Activated naive CD8-positive, alpha-beta T cell treated with anti-CD3 and anti-CD28 coated beads, Interleukin-2, amount 50 U/mL, for 24 hours (primary cell): ENCODE measurements at places on chromosomes 5 and 9.

- peaks cover 49% of the 10 kb centered on the region for H3K27me3 ChIP-seq
- H3K27ac ChIP-seq, result no peak overlapping the region
- no peak overlapping the region for H3K4me3 ChIP-seq
- H3K36me3 ChIP-seq, result no peaks in the 10 kb centered on the region
- H3K4me1 ChIP-seq, result no peaks in the 10 kb centered on the region
Observed at GRCh38 chr9:98709968-98710965, 1.5 kb upstream of the GABBR2 start.

GRCh38 chr5:14292766-14293658 is 149.9 kb downstream of the TRIO start:
- no peak overlapping the region for H3K27ac ChIP-seq
- H3K4me1 ChIP-seq, result no peaks in the 10 kb centered on the region
- no peaks in the 10 kb centered on the region for H3K27me3 ChIP-seq
- no peak for DNase-seq
- H3K36me3 ChIP-seq, result no peaks in the 10 kb centered on the region

- H3K36me3 ChIP-seq, result no peaks in the 10 kb centered on the region
- H3K4me1 ChIP-seq, result no peaks in the 10 kb centered on the region
- no peak overlapping the region for H3K27ac ChIP-seq
- H3K4me3 ChIP-seq, result no peak overlapping the region
- no peak for DNase-seq
Observed at GRCh38 chr5:120073722-120074121, 390.4 kb upstream of the PRR16 start.

DNA sequence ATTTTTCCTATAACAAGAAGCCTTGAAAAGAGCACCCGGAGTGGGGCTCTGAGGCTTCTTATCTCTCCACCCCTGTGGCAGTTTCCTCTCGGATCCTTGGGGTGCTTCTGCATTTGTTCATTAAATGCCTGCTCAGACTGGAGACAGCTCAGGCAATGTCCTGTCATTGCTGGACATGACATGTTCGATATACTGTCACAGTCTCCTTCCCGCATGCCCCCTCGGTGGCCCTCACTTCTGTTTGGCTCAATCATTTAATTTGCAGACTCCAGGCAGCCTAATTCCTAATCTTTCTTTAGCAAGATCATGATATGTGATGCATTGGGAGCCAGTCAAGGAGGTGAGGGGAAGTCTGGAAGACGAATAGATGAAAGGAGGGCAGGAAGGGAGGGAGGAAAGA is 37.5 kb upstream of the CPEB4 start:
- no peak for DNase-seq
- peaks cover 13% of the 10 kb centered on the region for H3K27me3 ChIP-seq
- H3K4me1 ChIP-seq, result peaks cover 13% of the 10 kb centered on the region
- no peak overlapping the region for H3K4me3 ChIP-seq
- no peaks in the 10 kb centered on the region for H3K36me3 ChIP-seq
- H3K27ac ChIP-seq, result no peak overlapping the region

- H3K27ac ChIP-seq, result no peak overlapping the region
- no peak for DNase-seq
- no peak overlapping the region for H3K4me3 ChIP-seq
- no peaks in the 10 kb centered on the region for H3K36me3 ChIP-seq
- H3K4me1 ChIP-seq, result peaks cover 6% of the 10 kb centered on the region
- H3K27me3 ChIP-seq, result peaks cover 73% of the 10 kb centered on the region
Observed at GRCh38 chr5:141883892-141884318, 5.7 kb upstream of the PCDH1 start.

DNA sequence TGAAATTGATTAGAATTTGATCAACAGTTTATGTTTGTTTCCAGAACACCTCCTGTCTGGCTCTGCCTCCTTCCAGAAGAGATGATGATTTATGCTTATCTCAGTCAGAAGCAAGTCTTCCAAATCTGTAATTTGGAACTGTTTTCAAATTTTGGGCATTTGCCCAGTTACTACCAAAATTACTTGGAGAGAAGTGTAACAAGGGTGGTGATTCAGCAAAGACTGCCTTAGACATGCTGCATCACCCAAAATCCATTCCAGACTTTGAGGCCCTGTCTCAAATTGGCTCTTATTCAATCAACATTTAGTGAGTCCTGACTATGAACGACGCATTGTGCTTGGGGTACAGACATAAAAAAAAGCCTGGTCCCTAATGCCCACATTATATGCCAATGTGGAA is 89.4 kb downstream of the SH3TC2 start:
- H3K4me1 ChIP-seq, result no peaks in the 10 kb centered on the region
- peaks cover 8% of the 10 kb centered on the region for H3K27me3 ChIP-seq
- H3K36me3 ChIP-seq, result no peaks in the 10 kb centered on the region
- H3K27ac ChIP-seq, result no peak overlapping the region

- DNase-seq, result no peak
- no peaks in the 10 kb centered on the region for H3K4me1 ChIP-seq
- H3K27me3 ChIP-seq, result no peaks in the 10 kb centered on the region
- no peak overlapping the region for H3K27ac ChIP-seq
- H3K36me3 ChIP-seq, result no peaks in the 10 kb centered on the region
Observed at GRCh38 chr5:145906401-145906800, 30.0 kb upstream of the SH3RF2 start.

DNA sequence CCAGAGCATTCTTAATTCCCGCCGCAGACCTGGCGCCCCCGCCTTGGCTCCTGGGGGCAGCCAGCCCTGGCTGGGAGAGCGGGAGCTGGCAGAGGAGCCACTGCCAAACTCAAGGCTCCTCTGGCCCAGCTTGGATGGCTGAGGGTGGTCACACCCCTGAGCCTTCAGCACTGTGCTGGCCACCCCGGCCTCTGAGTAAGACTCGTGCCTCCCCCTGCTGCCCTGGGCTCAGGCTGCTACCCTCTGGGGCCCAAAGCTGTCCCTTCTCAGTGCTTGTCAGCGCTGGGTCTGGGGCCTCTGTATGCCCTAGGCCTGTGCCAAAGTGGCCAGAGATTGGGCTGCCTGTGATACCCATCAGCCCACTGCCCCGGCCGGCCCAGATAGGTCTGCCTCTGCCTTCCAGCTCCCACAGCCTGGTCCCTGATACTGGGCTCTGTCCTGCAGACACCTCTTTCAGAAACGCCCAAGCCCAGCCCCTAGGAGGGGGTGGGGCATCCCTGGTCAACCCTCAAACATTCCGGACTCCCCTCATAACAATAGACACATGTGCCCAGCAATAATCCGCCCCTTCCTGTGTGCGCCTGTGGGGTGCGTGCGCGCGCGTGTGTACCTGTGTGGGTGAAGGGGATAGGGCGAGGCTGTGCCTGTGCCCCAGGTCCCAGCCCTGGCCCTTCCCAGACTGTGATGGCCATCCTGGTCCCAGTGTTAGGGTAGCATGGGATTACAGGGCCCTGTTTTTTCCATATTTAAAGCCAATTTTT is 4.4 kb upstream of the PRR7 start:
- H3K4me1 ChIP-seq, result peaks cover 65% of the 10 kb centered on the region
- H3K27me3 ChIP-seq, result no peaks in the 10 kb centered on the region
- H3K27ac ChIP-seq, result peak overlapping the region; percentile 69
- peaks cover 29% of the 10 kb centered on the region for H3K36me3 ChIP-seq
- H3K4me3 ChIP-seq, result no peak overlapping the region

GRCh38 chr9:5305741-5306140 is 1.2 kb upstream of the RLN2 start:
- DNase-seq, result no peak
- no peak overlapping the region for H3K27ac ChIP-seq
- peaks cover 2% of the 10 kb centered on the region for H3K36me3 ChIP-seq
- H3K4me3 ChIP-seq, result no peak overlapping the region
- peaks cover 22% of the 10 kb centered on the region for H3K4me1 ChIP-seq

DNA sequence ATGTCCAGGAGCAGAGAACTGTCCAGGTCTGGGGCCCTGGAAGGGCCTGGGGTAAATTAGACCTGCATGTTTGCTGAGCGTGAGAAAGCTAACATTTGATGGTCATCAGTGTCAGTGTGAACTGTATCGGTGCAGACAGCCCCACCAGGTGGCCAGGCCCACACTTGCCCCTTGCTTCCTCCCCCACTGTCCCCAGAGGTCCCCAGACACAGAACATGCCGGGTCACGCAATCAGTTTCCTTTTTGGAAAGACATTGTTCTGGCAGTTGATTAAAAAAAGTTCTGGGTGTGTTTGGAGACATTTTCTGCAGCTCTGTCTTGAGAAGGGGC is 1.5 kb downstream of the NKD2 start:
- no peak overlapping the region for H3K27ac ChIP-seq
- H3K4me1 ChIP-seq, result peaks cover 10% of the 10 kb centered on the region
- H3K36me3 ChIP-seq, result no peaks in the 10 kb centered on the region
- H3K27me3 ChIP-seq, result peaks cover 44% of the 10 kb centered on the region

DNA sequence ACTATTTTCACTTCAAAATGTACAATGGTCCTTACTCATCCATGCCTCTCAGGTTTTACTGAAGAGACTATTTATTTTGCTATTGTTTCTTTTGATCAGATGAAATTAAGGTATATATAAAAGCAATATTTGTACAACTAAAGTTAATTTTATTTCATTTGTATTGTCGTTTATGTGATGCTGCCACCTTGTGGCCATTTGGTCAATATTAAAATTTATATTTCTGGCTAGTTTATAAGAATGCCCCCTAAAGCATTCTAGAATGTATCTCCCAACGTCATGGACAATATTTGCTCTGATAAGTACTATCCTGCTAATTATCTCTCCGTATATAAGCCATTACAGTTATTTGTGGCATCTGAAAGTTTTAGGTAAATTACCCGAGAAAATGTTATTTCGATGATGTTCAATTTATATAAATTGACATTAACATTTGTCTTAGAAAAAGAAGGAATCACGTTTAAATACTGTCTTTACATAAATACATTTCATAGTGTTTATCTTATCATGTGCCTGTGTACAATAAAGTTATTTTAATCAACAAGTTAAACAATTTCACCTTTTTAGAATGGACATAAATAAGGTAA is 680.0 kb downstream of the TAF11L14 start:
- H3K27ac ChIP-seq, result no peak overlapping the region
- no peak overlapping the region for H3K4me3 ChIP-seq
- no peaks in the 10 kb centered on the region for H3K4me1 ChIP-seq

DNA sequence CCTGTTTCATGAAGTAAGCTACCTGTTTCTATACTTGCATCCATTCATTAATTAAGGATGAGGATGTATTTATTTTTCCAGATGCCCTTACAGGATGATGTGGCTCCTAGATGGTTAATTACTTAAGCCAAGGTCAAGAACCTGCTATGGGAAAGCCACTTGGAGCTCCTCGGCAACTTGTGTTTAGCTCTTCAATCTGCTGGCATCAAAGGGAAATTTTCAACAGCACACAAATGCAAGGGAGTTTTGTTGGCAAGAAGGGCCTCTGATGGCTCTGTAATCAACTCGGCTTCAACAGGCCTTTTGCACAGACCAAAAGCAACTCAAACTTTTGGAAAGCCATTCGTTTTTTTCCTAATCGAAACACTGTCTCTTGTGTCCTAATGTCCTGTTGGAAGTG is 125.3 kb downstream of the EFNA5 start:
- H3K27me3 ChIP-seq, result no peaks in the 10 kb centered on the region
- no peak for DNase-seq
- H3K36me3 ChIP-seq, result no peaks in the 10 kb centered on the region
- no peak overlapping the region for H3K4me3 ChIP-seq

DNA sequence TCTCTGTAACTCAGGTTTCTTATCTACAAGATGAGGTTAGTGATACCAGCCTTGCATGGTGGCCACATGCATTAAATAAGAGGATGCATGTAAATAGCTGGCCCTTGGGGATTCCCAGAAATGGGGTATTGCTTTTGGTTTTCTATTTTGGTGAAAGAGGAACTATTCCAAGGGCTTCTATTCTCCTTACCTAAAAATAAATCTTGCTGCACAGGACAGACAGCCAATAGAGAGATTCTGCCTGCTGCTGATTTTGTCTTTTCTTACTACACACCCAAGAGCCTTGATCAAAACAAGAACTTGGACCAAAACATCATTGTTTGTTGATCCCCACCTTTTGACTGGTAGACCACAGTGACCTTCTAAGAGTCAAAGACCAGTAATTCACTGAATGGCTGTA is 161.8 kb downstream of the PJA2 start:
- H3K4me1 ChIP-seq, result peaks cover 3% of the 10 kb centered on the region
- peaks cover 10% of the 10 kb centered on the region for H3K36me3 ChIP-seq
- H3K27ac ChIP-seq, result no peak overlapping the region
- H3K27me3 ChIP-seq, result no peaks in the 10 kb centered on the region
- no peak for DNase-seq

- no peaks in the 10 kb centered on the region for H3K36me3 ChIP-seq
- H3K4me1 ChIP-seq, result peaks cover 2% of the 10 kb centered on the region
- H3K27me3 ChIP-seq, result no peaks in the 10 kb centered on the region
- DNase-seq, result no peak
- no peak overlapping the region for H3K4me3 ChIP-seq
- no peak overlapping the region for H3K27ac ChIP-seq
Observed at GRCh38 chr9:8764051-8764450, 964.5 kb upstream of the DMAC1 start.
